Stimulated activated CD4-positive, alpha-beta T cell treated with anti-CD3 and anti-CD28 coated beads, Interleukin-12 subunit alpha, Interleukin-12 subunit beta, amount 100 ng/mL, for 4 hours (primary cell): ENCODE measurements at places on chromosomes 7 and 10.

DNA sequence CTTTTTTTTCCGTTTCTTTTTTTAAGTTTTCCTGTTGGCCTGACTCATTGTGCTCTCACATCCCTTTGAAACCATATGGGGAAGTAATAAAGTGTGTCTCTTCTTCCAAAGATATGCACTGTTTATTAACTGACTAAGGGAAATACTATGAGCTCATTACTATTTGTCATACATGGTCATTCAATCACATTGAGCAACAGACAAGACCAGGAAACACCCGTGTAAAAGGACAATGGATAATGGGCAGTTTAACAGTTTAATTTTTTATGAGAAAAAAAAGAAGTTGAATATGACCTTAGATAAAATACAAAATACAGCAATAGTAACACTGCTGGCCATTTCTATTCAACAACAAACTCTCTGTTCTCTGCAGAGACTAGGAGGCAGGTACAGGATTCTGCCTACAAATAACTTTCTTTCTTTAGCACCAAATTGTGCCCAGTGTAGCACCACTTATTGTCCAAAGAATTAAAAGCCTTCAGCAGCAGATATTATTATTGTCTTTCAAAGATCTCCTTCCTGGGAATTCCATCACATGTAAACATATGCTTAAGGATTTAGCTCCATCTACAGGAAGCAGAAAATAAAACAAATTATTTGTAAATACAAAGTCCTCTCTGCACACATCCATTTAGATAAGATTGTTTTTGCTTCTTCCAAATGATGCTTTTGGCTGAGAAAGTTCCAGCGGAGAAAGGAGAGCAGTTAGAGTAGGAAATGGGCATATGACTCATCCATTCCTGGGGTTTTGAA is 55.0 kb upstream of the AKR1E2 start:
- no peak for DNase-seq

DNA sequence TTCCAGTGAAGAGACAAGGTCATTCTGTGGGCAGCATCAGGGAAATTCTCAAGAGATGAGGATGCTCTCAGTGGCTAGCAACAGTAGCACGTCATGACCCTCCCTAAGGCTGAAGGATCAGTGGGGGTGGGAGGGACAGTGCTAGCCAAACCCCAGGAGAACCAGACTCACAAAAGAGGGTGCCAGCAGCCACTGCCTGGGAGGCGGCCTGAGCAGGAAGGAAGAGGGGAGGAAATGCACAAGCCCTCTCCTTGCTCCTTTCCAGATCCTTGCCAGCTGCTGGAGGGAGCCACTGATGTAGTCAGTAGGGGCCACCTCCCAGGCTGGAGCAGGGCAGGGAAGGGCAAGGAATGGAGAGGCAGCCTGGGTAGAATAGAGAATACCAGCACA is 302.7 kb downstream of the RPS24 start:
- no peak for DNase-seq

DNA sequence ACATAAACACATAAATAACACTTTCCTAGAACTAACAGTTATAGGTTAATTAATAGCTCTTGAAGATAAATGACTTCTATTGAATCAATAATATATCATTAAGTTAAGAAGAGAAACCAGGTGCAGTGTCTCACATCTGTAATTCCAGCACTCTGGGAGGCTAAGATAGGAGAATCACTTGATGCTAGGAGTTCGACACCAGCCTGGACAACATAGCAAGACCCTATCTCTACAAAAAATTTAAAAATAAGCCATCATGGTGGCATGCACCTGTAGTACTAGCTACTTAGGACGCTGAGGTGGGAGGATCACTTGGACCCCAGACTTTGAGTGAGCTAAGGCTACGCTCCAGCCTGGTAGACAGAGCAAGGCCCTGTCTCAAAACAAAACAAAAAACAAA is 38.8 kb downstream of the AKR1D1 start:
- no peak for DNase-seq

DNA sequence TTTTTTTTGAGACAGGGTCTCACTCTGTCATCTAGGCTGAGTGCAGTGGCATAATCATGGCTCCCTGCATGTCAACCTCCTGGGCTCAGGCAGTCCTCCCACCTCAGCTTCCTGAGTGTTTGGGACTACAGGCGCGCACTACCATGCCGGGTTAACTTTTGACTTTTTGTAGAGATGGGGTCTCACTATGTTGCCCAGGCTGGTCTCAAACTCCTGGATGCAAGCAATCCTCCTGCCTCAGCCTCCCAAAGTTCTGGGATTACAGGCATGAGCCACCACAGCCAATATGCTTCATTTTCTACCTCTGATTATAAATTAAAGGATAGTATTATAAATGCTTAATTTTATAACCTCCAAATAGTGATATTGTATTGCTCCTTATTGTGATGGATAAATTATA is 121.3 kb downstream of the ADK start:
- no peak for DNase-seq

- DNase-seq, result no peak
These were observed 148.8 kb downstream of the SNX10 start for GRCh38 chr7:26440233-26441001.

DNA sequence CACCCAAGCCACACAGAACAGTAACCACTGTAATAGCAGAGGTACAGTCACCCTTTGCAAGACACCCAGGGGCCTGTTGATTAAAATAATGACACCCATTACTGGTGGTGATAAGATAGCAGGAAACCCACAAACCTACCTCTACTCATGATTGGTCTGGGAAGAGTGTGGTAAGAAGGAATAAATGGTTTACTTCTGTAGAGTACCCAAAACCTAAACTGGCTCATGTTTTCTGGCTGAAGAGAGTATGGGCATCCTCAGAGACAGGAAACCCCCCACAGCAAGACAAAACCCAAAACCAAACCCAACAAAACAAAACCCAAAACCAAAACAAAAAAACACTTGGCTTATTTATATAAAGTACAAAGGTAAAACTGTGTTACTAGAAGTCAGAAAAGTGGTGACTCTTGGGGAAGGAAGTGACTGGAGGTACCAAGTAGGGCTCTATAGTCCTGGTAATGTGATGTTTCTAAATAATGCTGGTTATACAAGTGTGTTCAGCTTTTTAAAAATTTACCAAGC is 15.5 kb upstream of the DNAJB12 start:
- no peak for DNase-seq

GRCh38 chr10:62464308-62464707 is 90.1 kb downstream of the ZNF365 start:
- no peak for DNase-seq

DNA sequence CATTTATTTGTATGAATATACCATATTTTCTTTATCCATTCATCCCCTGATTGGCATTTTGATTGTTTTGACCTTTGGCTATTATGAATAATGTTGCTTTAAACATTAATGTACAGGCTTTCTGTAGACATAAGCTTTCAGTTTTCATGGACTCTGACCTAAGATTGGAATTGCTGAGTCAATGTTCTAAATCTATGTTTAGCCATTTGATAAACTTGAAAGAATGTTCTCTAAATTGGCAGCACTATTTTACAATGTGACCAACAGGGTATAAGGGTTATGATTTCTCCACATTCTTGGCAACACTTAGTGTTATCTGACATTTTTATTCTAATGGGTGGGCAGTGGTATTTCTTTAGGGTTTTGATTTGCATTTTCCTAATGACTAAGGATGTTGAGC is 229.7 kb upstream of the ETV1 start:
- DNase-seq, result no peak

DNA sequence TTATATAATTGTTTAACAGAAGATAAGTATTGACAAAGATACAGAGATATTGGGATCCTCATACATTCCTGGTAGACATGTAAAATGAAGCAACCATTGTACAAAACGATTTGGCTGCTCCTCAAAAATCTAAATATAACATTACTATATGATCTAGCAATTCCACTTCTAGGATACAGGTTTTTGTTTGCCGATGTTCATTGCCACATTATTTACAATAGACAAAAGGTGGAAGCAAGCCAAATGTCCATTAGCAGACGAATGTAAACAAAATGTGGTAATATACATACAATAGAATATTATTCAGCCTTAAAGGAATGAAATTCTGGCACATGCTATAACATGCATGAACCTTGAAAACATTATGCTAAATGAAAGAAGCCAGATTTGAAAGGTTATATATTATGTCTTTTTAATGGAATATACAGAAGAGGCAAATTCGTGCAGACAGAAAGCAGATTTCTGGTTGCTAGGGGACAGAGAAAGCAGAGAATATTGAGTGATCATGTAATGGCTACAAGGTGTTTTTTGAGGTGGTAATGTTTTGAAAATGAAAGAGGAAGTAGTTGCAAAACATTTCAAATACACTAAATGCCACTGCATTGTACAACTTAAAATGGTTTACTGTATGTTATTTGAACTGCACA is 44.9 kb downstream of the POLR1F start:
- DNase-seq, result no peak

DNA sequence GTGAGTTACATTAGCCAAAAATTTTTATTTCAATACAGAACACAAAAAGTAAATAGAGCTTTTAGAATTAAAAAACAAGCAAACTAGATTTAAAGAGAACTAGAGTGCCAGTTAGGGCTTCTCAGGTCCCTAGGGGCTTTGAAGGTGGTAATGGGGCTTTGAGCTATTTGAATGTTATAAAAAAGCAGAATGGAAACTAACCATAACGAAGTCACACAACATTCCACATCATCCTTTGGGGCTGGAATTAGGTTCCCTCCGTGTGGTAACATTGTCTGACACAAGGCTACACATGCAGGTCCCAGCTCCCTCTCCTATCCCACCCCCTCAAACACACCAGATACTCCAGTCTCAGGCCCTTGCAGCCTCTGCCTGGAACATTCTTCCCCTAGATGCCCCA is 15.3 kb downstream of the JAZF1 start:
- no peak for DNase-seq

GRCh38 chr7:98553666-98554065 is 63.4 kb upstream of the NPTX2 start:
- no peak for DNase-seq

- no peak for DNase-seq
These were observed 238.5 kb upstream of the GALNT17 start for GRCh38 chr7:70893422-70893821.

GRCh38 chr10:37434091-37434490 is 308.7 kb downstream of the ANKRD30A start:
- DNase-seq, result no peak

DNA sequence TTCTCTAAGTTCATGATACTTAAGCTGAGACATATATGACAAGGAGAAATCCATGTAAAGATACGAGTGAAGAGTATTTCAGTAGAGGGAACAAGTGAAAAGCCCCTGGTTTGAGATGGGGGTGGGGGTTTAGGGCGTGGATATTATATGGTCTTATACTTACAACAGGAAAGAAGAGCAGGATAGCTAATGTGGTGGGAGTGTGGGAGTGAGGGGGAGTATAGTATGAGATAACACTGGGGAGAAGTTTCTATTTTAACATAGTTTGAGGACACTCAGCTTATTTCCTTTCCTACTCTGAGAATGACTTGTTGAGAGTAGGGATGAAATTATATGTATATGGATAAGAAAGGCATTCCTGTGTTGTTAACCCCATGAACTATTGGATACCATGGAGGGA is 36.5 kb downstream of the MCU start:
- DNase-seq, result no peak

DNA sequence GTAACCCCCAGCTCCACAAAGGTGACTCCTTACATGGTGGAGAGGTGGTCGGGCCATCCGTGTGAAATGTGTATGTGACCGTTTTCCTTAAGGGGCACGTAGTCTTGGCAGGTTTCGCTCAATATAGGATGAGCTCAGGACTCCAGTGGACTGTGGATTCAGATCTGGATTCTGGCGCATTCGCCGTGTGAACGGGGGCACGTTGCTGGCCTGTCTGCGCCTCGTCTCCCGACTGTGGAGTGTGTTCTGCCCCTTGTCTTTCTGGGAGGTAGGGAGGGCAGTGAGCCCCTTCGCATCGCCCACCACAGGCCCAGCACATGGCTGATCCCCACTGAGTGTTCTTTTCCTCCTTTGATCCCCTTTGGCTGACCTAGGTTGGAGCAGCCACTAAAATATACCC is 165.1 kb downstream of the EGFR start:
- DNase-seq, result no peak

DNA sequence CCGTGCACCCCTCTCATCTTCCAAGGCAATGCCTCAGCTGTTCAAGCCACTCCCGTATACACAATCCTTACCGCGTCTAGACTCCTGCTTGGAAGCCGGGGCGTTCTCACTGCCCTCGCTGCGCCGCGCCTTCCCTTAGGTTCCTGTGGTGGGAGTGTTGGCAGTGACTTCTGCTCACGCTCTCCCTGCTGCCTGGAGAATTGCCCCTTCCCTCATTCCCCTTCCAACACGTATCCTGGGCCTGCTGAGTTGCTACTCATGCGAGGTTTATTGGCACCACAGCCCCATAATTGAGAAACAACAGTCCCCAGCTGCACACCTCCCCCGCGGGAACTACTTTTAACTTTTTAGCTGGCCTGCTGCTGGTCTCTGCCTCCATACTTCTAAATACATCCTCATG is 31.9 kb downstream of the RBM17 start:
- no peak for DNase-seq

DNA sequence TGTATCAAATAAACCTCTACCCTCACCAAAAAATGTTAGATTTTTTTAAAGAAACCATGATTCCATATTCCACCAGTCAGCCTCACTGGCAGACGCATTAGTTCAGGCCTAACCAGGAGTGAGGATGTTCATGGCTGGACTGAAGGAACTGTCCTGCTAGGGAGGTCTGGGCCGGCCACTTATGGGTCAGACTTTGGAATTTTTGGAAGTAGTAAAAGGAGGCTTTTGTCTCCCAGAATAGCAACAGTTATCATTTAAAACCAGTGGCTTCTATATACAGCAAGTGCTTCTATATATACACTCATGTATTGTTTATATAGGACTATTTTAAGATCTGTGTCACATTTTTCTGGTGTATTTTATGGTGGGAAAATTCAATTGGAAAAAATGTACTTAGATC is 120.5 kb downstream of the CNNM2 start:
- DNase-seq, result no peak

DNA sequence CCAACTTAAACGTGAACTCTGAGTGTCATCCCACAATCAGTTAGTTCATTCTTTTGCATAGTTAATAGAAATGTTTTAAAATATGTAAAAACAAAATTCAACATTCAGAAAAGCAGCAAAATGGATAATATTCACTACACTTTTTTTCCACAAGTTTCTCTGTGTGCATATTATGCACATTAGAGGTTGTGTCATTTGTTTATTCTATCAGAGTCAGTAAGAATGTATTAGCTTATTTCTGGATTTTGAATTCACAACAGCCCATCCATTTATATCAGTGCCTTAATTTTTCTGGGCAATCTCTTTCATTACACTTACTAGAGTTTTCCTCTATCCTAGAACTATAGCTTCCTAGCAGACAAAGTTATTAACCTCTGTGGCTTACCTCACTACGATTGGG is 432.7 kb upstream of the SEMA3A start:
- no peak for DNase-seq
